ENCODE measurements at places on chromosomes 2 and 18. TPM values are rescaled to one million over a fixed set of nuclear protein-coding genes. Genes with fewer than 3 reads are reported as not detected.

SP9 gene
- not detected for total RNA-seq

TCF23 gene
- total RNA-seq: not detected

CTAGE1 gene
- not detected for total RNA-seq

PTH2R gene
- total RNA-seq: 1.2 TPM

ANKRD29 gene
- total RNA-seq: 13.8 TPM

RAB27B gene
- 11.8 TPM for total RNA-seq

DNA sequence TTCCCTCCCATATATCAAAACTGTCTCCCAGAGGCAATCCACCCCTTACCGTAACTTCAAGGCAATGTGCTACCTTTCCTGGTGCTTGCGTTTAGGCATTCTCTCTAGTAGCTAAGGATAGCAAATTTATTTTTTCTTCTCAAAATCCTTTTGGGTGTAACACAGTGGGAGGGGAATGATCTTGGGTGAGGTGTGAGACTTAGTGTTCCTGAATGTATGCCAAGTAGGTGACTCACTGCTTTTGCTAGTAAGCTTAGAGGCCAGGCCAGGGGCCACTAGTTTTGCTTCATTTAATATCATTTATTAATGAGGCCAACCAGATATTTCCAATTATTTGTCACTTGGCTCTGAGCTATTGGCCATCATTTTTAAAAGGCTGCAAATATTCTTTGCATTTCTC lies 135.5 kb downstream of the NAPG start:
- H3K4me1 ChIP-seq: no peaks in the 10 kb centered on the region
- H3K27me3 ChIP-seq: no peaks in the 10 kb centered on the region
- DNase-seq: no peak
- H3K4me3 ChIP-seq: no peak overlapping the region
- H3K36me3 ChIP-seq: no peaks in the 10 kb centered on the region

DNA sequence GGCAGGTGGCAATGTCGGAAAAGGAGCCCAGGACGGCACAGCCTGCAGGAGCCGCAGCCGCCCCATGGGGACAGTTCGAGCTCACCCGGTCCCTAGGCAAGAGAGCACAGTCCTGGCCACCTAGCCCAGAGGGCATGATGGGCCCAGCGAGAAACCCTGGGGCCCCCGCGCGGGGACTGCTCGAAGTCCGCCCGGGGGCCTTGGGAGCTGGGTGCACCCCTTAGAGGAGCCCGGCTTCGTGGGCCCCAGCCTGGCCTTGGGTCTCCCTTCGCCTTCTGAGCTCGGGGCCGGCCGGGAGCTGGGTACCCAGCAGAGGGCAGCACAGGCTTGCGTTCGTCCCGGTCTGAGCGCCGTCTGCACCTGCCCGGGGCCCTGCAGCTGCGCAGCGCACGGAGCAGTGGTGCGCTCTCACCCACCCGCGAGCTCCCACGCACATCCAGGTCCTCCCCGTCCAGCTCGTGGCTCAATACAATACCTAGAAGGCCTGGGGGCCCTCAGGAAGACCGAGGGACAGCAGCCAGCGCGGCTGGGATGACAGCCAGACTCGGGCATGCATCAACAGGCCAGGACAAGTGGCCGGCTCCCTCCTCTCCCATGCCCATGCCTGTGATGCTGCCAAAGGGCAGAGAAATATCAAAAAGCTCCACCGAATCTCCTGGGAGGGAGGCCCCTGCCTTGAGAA lies 96.2 kb upstream of the ZNF532 start:
- no peaks in the 10 kb centered on the region for H3K36me3 ChIP-seq
- H3K27me3 ChIP-seq: peaks cover 14% of the 10 kb centered on the region
- no peak overlapping the region for H3K27ac ChIP-seq
- H3K4me3 ChIP-seq: peak overlapping the region; percentile 23

DNA sequence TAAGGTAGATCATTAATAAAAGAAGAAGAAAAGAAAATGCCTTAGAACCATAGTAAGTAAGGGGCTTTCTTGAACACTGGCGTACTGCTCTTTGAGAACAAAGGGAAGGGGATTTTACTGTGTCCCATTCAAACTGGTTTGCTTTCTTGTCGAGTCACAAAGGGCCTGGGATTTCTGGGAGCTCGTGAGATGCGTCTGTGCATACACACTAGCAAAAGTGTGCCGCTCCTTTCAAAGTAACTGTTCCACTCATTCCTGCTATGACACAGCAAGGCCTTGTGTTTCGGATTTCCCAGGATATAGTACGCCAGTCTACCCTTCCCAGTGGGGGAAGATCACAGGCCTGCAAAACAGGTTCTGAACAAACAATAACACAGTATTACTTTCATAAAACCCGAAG lies 93.0 kb downstream of the KCTD18 start:
- H3K4me3 ChIP-seq: no peak overlapping the region
- no peak overlapping the region for H3K27ac ChIP-seq
- no peaks in the 10 kb centered on the region for H3K27me3 ChIP-seq
- no peaks in the 10 kb centered on the region for H3K4me1 ChIP-seq

DNA sequence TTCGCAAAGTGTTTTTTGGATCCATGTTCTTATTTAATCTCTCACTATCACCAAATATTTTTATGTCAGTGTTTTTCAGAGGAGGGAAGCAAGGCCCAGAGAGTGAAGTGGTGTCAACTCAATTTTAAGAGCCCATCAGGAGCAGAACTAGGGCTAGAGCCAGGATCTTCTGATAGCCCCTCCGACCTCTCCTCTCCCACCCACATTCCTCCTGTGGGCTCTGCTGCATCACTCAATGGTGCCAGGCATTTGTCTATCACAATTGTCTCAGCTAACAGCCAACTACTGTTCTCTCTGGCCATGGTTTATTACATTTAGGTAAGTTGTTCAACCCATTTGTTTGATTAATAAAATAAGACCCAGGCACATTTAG lies 68.6 kb downstream of the MAPK4 start:
- DNase-seq: no peak
- H3K27ac ChIP-seq: no peak overlapping the region
- no peaks in the 10 kb centered on the region for H3K27me3 ChIP-seq
- H3K36me3 ChIP-seq: no peaks in the 10 kb centered on the region
- H3K4me1 ChIP-seq: no peaks in the 10 kb centered on the region

- no peak overlapping the region for H3K27ac ChIP-seq
- no peak overlapping the region for H3K4me3 ChIP-seq
- H3K27me3 ChIP-seq: no peaks in the 10 kb centered on the region
- no peak for DNase-seq
- no peaks in the 10 kb centered on the region for H3K36me3 ChIP-seq
- H3K4me1 ChIP-seq: no peaks in the 10 kb centered on the region
Measured at GRCh38 chr2:190576573-190576972, 42.1 kb upstream of the NEMP2 start.

DNA sequence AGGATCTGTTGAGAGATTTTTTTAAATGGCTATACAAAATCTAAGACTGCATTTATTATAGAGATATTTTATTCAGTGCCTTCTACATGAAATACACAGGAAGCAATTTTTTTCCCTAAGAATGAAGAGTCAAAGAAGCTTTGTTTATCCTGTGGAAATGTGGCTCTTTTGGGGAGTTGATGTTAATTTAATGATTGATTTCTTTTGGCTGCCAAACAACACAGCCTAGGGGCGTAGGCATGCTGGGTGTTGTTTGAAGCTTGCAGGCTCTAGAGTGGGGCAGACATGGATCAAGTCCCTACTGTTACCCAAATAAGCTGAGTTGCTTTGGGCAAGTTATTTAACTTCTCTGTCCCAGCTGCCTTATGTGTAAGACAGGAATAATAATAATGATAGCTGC lies 21.1 kb upstream of the PLEK start:
- DNase-seq: no peak
- H3K27ac ChIP-seq: no peak overlapping the region
- H3K27me3 ChIP-seq: no peaks in the 10 kb centered on the region
- no peaks in the 10 kb centered on the region for H3K4me1 ChIP-seq

DNA sequence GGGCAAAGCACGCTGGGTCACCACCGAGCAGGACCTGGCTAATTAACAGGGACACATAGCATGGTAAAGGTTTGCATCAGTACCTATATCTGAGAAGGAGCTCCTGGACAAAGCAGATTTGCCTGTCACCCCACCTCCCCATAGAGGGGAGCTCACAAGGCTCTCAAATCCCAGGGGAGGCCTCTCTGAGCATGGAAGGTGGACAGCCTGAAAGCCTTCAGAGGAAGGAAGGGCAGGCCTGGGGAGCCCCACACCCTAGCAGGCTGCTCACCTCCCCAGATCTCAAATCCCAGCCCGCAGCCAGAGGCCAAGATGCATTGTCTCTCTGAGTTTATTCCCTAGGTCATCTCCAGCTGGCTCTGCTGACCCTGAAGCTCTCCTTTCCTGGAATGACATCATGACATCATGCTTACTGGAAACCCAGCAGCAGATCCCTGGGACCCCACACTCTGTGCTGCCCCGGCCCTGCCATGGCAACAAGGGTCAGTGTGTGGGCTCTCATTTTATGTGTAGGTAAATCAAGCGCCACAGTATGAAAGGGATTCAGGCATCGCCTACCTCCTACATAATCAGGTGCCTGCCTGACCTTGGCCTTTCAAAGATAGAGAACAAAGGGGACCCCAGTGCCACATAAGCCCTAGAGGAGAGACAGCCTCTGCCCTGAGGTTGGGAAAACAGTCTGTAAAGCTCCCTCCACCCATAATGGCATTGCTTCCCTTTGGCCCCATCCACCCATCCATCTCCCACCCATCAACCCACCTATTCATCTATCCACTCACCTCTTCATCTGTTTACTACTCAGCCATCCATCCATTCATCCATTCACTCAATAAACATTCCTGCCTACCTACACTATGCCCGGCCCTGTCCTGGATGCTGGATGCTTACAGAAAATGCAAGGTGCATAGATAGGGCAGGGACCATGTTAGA lies 15.7 kb upstream of the TEX51 start:
- no peaks in the 10 kb centered on the region for H3K27me3 ChIP-seq
- H3K4me3 ChIP-seq: no peak overlapping the region

GRCh38 chr2:218072002-218072401 lies 2.9 kb downstream of the RUFY4 start:
- no peaks in the 10 kb centered on the region for H3K4me1 ChIP-seq
- H3K27ac ChIP-seq: no peak overlapping the region
- no peak for DNase-seq
- H3K27me3 ChIP-seq: no peaks in the 10 kb centered on the region
- H3K4me3 ChIP-seq: no peak overlapping the region

- no peak overlapping the region for H3K27ac ChIP-seq
- H3K27me3 ChIP-seq: no peaks in the 10 kb centered on the region
- peaks cover 22% of the 10 kb centered on the region for H3K36me3 ChIP-seq
- no peak overlapping the region for H3K4me3 ChIP-seq
- no peaks in the 10 kb centered on the region for H3K4me1 ChIP-seq
Measured at GRCh38 chr2:127763776-127764175, 47.2 kb downstream of the WDR33 start.

Data from breast epithelium (tissue), 4 donors.